Posterior vena cava (tissue), 2 donors: ENCODE measurements at places on chromosomes 16 and 17. TPM values are rescaled to one million over a fixed set of nuclear protein-coding genes. Genes with fewer than 3 reads are reported as not detected.

The SOX9 gene
- total RNA-seq, result 1.1 TPM

The FOXN1 gene
- total RNA-seq, result not detected

The HOXB1 gene
- not detected for total RNA-seq

The KRTAP9-2 gene
- not detected for total RNA-seq

The EPX gene
- total RNA-seq, result not detected

The TBC1D3H gene
- total RNA-seq, result not detected

The CHD9NB gene
- total RNA-seq, result 3.2 TPM

The OR1A1 gene
- total RNA-seq, result not detected

- DNase-seq, result no peak
Measured at GRCh38 chr17:76253841-76254240, 11.3 kb upstream of the UBALD2 start.

- DNase-seq, result no peak
Measured at GRCh38 chr17:56653877-56654276, 60.4 kb downstream of the NOG start.

GRCh38 chr17:1229349-1229899 lies 40.8 kb upstream of the BHLHA9 start:
- DNase-seq, result peak; percentile 93

- no peak for DNase-seq
Measured at GRCh38 chr17:73317513-73318426, 6.0 kb upstream of the CDC42EP4 start.

- DNase-seq, result no peak
Measured at GRCh38 chr17:16512011-16512410, 20.0 kb upstream of the LRRC75A start.

DNA sequence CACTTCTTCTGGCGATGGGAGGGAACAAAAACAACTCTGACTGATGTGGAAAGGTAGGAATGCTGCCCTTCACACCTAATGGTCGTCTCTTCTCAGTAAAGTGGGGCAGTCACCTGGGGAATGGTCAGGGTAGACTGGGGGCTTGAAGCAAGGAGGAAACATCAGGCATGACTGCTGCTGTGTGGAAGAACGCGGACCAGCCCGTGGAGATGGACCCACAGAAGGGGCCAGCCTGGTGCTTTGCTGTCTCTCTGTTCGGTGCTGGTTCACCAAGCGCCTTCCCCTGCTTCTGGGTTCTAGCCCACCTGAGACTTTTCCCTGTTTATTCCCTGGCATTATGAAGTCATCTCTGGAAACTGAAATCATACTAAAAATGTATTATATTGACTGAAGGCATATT lies 96.2 kb upstream of the DNAH17 start:
- no peak for DNase-seq

- no peak for DNase-seq
Measured at GRCh38 chr17:29958947-29959657, 17.7 kb downstream of the EFCAB5 start.

DNA sequence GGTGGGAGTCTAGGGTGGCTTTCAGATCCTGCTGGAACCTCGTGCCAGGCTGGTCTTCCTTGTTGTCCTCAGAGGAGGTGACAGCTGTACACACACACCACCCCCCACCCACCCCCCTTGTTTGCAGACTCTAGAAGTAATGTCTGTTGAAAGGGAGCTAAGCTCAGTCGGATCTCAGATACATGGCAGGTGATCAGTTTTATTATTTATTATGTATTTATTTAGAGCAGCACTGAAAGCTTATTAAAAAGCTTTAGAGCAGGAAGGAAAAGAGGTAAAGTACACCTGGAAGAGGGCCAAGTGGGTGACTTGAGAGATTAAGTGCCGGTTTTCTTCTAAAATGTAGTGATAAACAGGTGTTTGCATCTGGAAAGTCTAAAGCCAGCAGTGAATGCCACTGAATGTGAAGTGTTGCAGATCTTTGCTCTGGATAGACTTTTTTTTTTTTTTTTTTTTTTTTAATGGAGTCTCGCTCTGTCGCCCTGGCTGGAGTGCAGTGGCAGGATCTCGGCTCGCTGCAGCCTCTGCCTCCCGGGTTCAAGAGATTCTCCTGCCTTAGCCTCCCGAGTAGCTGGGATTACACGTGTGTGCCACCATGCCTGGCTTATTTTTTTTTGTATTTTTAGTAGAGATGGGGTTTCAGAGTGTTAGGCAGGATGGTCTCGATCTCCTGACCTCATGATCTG lies 40.2 kb downstream of the FOXK2 start:
- no peak for DNase-seq

DNA sequence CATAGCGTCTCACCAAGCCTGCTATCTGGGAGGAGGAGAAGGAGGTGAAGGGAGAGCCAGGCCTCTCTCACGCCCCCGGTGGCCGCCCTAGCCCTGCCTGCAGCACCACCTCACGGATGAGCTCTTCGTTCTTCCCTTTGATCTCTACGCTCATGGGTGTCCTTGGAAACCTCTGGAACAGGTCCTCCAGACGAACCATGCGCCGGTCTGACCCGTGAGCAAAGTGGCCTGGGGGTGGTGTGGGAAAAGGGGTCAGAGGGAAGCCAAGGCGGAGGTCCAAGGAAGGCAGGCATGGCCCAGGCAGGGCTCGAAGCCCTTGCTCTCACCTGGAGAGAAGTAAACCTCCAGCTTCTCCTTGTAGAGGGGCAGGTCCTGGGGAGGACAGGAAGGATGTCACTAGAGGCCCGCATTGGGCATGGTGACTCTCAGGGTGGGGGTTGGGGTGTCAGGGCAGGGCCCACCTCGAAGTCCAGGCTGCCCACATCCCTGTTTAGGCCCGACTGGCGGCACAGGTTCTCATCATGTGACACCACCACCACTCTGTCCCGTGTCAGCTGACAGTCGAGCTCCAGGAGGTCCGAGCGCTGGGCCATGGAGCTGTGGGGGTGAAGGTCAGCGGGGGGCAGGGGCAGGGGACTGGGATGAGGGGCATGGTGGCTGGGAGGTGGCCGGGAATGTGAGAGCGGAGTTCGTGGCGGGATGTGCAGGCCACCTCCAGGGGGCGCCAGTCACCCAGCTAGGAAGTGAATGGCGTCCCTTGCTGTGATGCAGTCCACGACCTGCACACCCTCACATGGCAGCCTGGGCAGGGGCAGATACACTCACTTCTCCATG lies 923 bp downstream of the GDPD3 start:
- DNase-seq, result peak; percentile 92

DNA sequence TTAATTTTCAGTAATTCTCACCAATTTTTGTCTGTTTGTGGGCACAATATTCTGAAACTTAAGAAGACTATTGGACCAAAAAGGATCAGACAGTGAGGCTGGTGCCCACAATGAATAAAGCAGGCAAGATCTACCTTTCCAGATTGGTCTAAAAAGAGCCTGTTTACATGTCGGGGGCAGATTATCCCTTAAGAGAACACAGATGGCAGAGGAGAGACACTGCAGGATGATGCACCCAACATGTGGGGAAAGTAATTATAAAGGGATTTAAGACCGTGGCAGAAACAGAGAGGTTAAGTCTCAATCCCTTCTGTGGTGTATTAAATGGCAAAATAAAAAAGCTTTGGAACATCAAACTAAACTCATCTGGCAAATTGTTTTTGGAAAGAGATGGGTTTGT lies 331.8 kb upstream of the CDH11 start:
- no peak for DNase-seq

DNA sequence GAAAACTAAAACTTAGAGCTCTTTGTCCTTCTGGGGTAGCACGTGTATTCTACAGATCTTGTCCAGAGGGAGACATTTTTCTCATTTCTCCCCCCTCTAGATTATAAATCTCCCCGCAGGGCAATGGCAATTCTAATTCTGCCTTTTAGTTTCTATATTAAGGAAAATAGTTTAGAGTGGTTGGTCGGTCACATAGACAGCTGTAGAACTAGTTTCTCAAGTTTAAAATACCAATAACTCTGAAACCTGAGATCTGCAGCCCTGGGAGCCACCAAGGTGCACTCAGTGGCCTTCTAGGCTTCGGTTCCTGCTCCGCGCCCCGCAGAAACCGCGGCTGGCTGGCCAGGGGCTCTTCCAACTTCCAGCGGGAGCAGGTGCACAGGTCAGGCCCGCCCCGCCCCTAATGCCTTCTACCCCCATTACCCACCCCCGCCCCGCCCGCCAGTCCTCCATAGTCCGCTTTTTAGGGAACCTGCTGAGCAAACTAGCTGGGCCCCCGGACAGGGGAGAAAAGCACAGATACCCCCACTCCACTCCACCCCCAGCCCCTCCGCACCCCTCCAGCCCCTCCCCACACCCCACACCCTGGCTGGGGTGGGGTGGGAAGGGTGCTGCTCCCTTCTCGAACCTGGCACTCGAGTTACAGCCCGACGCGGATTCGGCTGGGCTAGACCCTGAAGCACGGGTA lies 431 bp downstream of the SLFN11 start:
- DNase-seq, result no peak

- DNase-seq, result no peak
Measured at GRCh38 chr16:59214455-59214854, 480.3 kb upstream of the GOT2 start.

DNA sequence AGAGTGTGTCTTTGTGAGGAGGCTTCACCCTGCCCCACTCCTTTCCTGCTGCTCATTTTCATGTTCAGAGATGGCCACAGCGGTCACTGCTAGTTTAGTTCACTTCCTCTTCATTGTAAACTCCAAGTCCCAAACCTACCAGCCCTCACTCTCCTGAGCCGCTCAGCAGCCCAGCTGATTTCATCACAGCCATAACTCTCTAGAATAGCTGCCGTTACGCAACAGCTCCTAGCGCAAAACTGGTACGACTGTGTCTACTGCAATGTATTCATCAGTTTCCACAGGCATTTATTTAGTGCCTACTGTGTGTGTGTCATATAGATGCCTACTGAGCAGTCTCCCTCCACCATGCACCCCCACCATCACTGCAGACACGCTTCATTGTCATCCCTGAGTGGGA lies 233.5 kb upstream of the RPL38 start:
- peak; percentile 80 for DNase-seq
